GM18507 (cell line): ENCODE measurements at places on chromosomes 5 and 9.

DNA sequence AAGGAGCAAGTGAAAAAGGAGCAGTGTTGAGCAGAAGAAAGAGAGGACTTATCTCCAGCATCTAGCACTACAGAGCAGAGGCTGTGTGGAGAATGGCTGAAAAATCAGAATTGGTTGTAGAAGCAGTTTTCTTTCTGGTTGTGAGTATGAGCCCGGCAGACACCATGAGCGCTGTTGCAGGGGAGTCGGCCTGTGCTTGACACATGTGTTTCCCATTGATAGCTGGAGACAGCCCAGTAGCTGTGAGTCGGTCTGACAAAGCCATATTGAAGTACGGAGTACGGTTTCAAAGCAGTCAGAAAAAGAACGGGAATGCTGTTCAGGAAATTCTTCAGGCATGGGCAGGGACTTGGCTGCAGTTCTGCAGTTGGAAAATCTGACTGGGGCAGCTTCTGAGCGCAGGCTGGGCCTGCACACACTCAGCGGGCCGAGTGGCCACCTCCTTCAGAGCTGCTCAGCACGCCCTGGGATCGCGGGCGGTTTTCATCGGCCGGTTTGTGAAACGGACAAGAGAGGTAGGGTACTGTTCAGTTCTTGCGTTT, at the start of gene SGCD:
Gene SGCD (plus strand): TSS at position 447 of the 542 bp plus-strand sequence.
- no peak for DNase-seq

GRCh38 chr9:129594632-129595031, 26.3 kb downstream of the C9orf50 start:
- DNase-seq, result no peak

DNA sequence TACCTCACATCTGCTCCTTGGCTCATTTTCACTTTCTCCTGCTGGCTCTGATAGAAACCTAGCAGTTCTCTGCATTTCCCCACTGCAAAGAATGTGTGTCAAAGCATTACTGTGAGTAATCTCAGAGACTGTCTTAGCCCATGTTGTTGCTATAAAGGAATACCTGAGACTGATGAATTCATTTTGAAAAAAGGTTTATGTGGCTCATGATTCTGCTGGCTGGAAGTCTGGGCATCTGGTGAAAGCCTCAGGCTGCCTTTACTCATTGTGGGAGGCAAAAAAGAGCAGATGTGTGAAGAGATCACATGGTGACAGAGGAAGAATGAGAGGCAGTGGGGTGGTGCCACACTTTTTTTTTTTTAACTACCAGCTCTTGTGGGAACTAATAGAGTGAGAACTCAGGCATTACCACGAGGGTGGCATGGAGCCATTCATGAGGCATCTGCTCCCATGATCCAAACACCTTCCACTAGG, 191.6 kb upstream of the CTNND2 start:
- DNase-seq, result no peak

DNA sequence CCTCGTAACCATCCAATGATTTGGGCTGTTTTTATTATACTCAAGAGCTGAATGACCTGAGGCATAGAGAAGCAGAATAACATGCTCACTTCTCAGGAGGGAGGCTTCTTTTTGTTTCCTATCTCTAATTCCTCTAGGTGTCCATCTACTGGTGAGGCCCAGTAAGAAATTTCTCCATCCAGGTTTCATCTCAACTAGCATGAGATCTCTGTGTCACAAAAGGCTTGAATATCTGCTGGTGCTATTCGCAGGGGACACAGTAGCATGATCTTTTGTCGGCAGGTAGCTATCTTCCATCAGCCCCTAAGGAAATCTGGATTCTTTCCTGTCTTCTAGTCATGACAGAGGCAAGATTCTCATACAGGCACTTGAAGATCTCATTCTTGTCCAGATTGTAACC, 8.9 kb downstream of the IFNE start:
- no peak for DNase-seq

GRCh38 chr5:128711216-128711615, 173.2 kb upstream of the FBN2 start:
- no peak for DNase-seq

DNA sequence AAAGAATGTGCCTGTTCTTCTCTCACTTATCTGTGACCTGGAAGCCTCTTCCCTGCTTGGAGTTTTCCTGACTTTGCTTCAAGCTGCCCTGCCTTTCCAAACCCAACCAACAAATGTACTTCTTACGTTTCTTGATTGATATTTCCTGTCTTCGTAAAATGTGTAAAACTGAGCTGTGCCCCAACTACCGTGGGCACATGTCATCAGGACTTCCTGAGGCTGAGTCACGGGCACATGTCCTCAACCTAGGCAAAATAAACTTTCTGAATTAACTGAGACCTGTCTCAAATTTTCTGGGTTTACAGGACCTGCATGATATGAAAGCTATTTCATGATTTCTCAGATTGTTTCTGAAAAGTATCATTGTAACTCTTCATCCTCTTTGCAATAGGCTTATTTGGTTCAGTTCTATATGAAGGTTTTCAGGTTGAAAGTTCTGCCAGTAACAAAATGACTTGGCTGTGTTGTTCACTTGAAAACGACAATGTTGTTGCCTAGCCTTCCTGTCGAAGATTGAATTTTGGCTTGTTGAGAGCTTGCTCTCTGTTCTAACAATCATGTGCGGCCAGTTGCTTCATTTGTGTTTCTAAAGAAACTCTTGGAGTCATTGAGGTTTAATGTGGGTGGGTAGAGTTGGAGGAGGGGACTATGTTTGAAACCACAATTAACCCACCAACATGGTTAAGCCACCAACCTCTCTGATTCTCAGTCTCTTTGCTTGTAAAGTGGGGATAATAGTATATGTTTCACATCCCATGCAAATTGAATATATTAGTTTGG, 145.6 kb downstream of the FBXL7 start:
- DNase-seq, result no peak
